ENCODE measurements at places on chromosomes 7 and 10. TPM values are rescaled to one million over a fixed set of nuclear protein-coding genes. Genes with fewer than 3 reads are reported as not detected.

GRCh38 chr10:4443419-4443818 is 382.6 kb upstream of the AKR1E2 start:
- DNase-seq, result no peak

DNA sequence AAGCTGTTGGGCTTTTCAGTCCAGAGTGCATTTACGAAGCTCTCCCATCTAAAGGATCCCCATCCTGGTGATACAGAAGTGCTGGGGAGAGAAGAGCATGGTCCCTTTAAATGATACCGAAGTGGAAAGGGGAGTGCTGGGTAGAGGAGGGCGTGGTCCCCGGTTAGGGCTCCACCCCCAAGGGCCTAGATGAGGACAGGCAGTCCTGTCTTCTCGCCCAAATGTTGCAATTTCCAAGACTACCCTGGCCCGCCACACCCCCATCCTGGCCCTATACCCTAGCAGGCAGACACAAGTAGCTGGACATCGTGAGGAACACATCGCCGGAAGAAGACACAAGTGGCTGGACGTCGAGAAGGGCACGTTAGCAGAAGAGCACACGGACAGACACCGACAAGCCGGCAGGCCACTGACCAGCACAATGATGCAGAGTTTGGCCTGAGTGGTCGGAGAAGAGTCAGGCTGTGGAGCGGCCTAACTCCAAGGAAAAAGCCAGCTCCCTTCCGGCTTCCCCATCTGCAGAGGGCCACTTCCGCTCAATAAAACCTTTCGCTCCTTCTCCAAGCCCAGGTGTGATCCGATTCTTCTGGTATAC is 439.5 kb upstream of the NRP1 start:
- DNase-seq, result no peak

- no peak for DNase-seq
These were observed 245.7 kb downstream of the CCSER2 start for GRCh38 chr10:84574102-84574501.

DNA sequence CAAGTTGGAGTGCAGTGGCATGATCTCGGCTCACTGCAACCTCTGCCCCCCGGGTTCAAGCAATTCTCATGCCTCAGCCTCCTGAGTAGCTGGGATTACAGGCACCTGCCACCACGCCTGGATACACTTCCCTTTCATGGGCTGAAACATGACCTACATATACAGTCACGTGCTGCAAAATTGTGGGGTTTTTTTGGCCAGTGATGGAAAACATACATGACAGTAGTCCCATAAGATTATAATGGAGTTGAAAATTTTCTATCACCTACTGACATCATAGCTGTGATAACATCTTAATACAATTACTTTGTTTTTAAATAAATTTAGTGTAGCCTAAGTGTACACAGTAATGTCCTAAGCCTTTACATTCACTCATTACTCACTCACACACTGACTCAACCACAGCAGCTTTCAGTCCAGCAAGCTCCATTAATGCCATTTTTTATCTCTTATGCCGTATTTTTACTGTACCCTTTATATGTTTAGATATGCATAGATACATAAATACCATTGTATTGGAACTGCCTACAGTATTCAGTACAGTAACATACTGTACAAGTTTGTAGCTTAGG is 79.9 kb upstream of the TMEM196 start:
- DNase-seq, result no peak

DNA sequence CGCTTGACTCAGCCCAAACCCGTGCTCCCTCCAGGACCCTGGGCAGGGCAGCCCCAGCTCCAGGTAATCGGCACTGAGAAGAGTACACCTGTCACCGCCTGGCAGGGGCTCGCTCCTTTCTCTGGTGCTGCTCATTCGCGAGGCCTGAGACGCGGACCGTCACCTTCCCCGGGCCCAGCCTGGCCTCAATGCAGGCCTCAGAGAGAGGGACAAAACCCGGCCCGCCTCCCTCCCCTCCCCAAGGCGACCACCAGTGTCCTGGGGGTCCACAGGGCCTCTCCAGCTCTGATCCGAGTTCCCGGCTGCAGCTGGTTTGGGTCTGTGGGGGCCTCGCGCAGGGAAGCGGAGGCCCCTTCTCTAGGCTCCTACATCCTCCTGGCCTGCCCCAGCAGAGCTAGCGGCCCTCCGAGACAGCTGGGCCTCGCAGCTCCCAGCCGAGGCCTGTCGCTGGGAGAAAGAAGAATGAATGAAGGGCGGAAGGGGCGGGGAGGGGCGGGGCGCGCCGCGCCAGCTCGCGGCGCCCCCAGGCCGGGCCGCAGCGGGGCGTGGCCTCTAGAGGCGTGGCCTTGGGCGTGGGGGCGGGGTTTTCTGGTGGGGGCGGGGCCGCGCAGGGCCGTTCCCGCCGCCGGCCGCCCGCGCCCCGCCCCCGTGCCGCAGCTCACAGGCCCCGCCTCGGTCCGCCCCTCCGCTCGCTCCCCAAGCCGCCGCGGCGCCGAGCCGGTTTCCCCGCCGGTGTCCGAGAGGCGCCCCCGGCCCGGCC is at the start of gene LIMK1:
TSS of gene LIMK1 (plus strand) at position 688 of the 760 bp plus-strand sequence. CDS start 187 bp downstream, outside the sequence.
- peak; percentile 80 for DNase-seq

FGFR2 gene
- 53.6 TPM for total RNA-seq

UBE2D4 gene
- 22.7 TPM for total RNA-seq

- DNase-seq, result peak; percentile 44
These were observed 6.2 kb upstream of the RRP12 start for GRCh38 chr10:97407211-97407951.

CPA5 gene
- total RNA-seq, result not detected

COL17A1 gene
- 0.73 TPM for total RNA-seq

GRCh38 chr7:144762853-144763252 is 73.0 kb downstream of the TPK1 start:
- DNase-seq, result no peak

RSPH10B gene
- total RNA-seq, result 0.37 TPM

ABCC2 gene
- total RNA-seq, result 1.2 TPM

CFAP70 gene
- total RNA-seq, result 1.9 TPM

JCAD gene
- 0.54 TPM for total RNA-seq

TMEM72 gene
- not detected for total RNA-seq

GRCh38 chr10:132292287-132293200 is 15.2 kb downstream of the STK32C start:
- DNase-seq, result no peak

GIMAP1 gene
- not detected for total RNA-seq

Measured in Calu3 (cell line).